ENCODE measurements at places on chromosomes 2 and 18.

- no peak for DNase-seq
Measured at GRCh38 chr2:164887434-164888144, 46.0 kb upstream of the COBLL1 start.

- DNase-seq, result peak; percentile 64
Measured at GRCh38 chr18:23134780-23135549, at the start of gene CABLES1. Gene CABLES1 (plus strand): TSS chr18:23135485. CDS start chr18:23135763, 278 bp downstream.

GRCh38 chr18:53025247-53025646, 685.2 kb downstream of the DCC start:
- no peak for DNase-seq

- DNase-seq, result peak; percentile 66
Measured at GRCh38 chr2:143513081-143513480, 383.9 kb downstream of the ARHGAP15 start.

- no peak for DNase-seq
Measured at GRCh38 chr2:135893374-135893794, 17.1 kb upstream of the MCM6 start.

DNA sequence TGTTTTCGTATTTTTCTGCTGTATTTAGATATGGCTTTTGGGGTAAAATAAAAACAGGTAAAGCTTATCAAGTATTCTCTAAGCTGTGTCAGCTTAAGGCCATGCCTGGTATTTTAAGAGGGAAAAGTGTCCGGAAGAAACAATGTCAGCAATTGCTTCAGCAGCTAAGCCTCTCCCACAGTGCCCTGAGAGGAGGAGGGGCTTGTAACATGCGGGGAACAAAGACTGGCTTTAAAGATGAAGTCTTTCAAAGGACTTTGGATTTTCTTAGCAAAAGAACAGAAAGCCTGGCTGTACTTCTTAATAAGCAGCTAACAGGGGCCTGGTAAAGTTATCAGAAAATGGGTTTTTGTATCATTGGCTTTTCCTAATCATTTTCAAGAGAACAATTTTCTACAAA, 102.8 kb downstream of the PXDN start:
- no peak for DNase-seq

DNA sequence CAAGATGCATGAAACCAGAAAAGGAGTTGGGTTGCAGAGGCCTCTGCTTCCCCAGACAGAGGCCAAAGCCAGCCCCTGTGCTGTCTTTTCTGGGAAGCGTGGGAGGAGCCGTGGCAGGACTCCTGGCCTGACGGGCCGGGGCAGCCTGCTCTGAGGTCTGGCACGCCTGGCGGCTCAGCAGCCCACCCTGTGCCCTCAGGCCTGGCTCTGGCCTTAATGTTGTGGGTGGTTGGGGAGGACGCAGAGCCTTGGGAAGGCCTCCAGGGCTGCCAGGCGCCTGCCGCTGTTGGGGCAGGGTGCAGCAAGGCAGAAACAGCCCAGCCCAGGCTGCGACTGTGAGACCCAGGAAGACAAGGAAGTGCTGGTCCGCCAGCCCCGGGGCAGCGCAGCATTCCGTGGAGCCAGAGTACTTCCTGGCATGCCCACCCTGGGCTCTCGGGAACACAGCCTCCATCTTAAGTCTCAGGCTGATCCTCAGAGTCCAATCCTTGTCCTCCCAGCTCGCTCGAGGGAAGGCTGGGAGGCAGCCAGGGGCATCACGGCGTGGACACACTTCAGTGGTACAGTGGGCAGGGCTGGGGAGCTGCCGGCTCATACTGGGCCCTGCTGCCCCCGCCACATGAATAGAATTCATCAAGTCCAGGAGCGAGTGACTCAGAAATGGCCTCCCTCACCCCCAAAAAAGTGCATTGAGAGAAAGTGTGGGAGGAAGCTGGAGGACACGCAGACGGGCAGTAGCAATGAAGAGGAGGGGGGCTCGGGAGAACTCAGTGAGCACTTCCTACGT, 72.6 kb downstream of the EMX1 start:
- DNase-seq, result no peak

DNA sequence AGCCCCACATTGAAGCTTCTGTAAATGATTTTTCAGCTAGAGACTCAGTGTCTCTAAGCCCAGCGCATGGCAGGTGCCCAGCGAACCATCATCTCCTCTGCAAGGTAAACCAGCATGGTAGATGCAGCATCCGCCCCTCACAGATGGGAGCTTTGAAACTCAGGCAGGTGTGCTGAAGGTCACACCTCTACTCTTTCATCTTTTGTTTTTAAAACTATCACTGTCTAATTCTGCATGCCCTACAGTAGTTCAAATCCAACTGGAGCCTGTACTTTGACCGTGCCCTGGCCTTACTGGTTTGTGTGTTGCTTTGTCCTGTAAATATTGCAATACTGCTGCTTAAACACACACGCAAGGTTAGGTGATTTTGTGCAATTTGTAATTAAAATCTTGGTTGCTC, 831.1 kb downstream of the GALR1 start:
- DNase-seq, result no peak

DNA sequence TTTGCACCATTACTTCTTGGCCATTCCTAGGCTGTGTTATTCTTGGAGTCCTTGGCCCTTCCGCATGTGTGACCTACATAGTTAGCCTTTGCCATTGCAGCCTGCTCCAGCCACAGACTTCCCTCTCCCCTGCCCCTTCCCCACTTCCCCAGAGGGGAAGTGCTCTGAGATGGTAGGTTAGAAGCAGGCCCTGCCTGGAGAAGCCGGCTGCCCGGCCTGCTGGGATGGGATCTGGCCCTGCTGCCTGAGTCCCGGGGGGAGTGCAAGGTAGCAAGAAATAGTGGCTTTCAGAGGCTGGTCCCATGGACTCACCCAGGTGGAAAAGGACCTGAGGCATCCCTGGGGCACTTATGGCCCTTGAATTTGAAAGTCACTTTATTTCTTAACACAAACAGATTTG, 28.4 kb upstream of the OTOF start:
- no peak for DNase-seq

DNA sequence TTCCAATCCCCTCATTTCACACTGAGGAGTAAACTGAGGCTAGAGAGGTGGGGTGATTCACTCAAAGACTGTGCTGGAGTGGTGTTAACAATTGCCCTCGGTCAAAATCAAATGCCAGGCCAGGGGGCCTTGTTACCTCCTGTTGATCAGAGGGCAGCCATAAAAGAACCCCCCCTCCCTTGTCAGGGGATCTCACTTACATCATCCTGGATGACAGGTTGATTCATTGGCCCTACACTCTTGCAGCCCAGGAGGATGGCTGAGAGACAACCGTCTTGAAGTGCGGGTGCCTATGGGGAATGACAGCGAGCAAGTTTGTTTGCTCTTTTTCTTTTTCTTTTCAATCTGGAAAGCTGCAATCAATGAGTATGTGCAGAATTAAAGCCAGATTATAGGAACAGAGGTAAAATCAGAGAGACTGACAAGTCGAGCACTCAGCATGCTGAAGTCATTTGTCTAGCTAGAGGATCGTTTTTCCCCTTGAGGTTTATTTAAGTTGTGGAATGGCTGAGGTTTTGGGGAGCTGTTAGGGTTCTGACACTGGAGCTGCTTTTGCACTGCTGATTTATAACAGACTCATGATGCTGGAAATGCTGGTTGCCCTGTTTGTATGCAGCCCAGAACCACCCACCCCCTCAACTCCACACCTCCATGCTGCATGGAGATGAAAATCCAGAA, 26.4 kb upstream of the NRP2 start:
- no peak for DNase-seq

DNA sequence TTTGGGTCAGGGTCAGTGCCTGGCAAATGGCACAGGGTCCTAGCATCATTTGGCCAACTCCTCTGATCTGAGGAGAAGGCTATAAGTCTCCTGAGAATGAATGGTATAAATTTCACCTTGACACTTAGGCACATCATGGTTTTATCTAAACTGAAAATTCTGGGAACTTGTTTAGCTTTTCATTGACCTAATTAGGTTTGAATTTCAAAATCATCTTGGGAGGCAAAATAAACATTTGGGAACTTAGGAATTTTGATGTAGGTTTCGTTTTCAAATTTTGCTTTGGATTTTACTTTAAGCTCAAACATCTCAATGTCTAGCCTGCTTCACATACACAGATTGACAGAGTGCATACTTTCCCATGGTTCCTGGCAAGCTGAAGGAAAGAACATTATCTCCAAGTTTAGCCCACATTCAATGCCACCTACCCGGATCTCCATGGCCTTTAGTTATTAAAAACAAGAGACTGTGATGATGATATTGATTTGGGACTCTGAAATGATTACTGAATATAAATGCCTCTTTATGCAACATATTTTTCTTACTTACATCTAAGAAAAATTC, 44.5 kb downstream of the MYOM1 start:
- DNase-seq, result no peak

DNA sequence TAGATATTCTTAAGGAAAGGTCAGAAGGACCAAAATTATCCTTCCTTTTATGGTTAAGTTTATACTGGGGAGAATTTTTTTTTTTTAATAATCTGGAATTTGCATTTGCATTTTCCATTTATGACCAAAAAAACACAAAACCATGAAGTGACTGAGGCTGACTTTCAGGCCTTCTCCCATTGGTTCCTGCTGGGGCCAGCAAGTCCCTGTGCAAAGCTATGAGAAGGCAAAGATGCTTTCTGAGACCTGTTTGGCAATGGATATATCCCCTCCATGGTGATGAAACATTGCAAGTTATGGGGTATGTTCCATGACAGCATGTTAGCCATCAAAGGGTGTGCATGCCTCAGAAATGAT, 60.8 kb downstream of the KIAA2012 start:
- no peak for DNase-seq

GRCh38 chr18:525036-525797, 24.7 kb upstream of the COLEC12 start:
- DNase-seq, result peak; percentile 81

DNA sequence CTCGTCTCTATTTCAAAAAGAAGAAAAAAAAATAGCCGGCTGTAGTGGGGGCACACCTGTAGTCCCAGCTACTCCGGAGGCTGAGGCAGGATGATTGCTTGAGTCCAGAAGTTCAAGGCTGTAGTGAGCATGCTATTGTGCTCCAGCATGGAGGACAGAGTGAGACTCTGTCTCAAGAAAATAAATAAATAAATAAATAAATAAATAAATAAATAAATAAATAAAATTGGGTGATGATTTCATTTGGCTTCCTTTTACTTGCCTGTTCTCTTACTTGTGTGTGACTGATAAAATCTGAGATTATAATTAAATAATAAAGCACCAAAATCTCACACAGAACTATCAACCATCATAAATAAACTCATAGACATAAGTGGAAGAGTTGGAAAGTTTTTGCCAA, 657.8 kb downstream of the NRXN1 start:
- DNase-seq, result no peak

GRCh38 chr2:74415762-74416395, 5.5 kb downstream of the C2orf81 start:
- DNase-seq, result no peak

- no peak for DNase-seq
Measured at GRCh38 chr2:15337996-15338666, 223.0 kb downstream of the NBAS start.

GRCh38 chr2:84458551-84459017, 496 bp downstream of the SUCLG1 start:
- peak; percentile 29 for DNase-seq

DNA sequence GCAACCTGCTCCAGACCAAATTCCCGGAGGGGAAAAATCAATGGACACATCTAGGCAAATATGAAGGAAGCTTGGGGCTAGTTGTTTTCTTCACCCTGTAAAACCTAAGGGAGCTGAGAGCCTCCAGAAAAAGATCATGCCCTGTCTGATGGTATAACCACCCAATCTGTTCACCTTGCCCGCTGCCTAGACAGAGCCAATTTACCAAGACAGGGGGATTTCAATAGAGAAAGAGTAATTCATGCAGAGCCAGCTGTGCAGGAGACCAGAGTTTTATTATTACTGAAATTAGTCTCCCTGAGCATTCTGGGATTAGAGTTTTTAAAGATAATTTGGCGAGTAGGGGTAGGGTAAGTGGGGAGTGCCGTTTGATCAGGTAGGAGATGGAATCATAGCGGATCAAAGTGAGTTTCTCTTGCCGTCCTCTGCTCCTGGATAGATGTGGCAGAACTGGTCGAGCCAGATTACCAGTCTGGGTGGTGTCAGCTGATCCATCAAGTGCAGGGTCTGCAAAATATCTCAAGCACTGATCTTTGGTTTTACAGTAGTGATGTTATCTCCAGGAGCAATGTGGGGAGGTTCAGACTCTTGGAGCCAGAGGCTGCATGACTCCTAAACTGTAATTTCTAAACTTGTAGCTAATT, 35.1 kb upstream of the B4GALT6 start:
- DNase-seq, result no peak

DNA sequence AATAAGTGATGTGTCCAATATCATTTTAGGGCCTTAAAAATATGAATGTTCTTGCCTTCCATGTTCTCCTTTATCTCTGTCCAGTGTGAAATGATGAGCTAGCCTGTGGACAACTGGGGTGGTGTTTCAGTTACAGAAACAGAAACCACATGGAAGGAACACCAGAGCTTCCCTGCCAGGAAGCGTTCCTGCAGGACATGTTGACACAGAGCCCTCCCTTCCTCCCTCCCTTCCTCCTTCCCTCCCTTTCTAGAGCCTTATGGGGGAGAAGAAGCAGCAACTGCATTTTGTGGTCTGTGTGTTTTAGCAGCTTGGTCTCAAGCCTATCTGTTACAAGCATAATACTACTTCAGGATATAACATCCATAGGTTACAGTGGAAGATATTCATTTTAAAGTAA, 539.7 kb upstream of the NETO1 start:
- peak; percentile 6 for DNase-seq

DNA sequence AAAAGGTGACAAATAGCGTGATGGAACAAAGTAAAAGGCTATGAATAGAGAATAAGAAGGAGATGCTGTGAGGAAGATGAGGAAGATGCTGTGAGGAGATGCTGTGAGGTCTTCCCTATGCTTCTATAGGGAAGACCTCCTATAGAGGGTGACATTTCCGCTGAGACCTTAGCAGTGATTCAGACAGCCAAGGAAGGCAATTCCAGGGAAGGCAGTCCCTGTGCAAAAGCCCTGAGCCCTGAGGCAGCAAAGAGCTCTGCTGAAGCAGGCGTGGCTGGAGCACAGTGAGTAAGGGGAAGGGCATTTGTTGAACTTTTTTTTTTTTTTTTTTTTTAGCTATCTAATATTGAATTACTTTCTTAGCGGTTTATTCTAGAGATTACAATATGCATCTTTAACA, 142.7 kb upstream of the FOSL2 start:
- peak; percentile 97 for DNase-seq

- no peak for DNase-seq
Measured at GRCh38 chr2:149145314-149146295, 107.1 kb downstream of the LYPD6B start.

GRCh38 chr2:44582363-44583008, 220.7 kb downstream of the CAMKMT start:
- peak; percentile 8 for DNase-seq

- peak; percentile 98 for DNase-seq
Measured at GRCh38 chr18:80009661-80010550, 21.5 kb upstream of the TXNL4A start.

DNA sequence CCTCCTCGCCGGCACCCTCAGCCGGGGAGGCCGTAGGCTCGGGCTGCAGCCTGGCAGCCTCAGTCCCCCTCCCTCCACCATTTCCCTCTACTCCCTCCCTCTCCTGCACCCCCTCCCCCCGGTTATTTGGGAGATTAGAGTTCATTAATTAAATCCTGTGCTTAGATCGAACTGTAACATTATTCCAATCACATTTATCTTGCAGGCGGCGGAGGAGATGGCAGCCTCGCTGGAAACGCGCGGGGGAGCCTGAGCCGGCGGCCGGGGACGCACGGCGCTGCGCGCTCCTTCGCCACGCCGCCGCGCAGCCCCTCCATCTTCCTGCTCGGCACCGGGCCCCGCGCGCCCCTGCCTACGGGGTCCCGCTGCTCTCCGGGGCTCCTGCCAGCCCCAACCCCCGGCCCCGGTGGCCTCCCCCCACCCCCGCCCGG, at the start of gene ST8SIA3:
Gene ST8SIA3, plus strand, starts transcription at position 287 of the 431 bp plus-strand sequence. CDS start 290 bp downstream, outside the sequence.
- no peak for DNase-seq
